ENCODE measurements at places on chromosomes 6 and 20.

GRCh38 chr6:155185544-155185943 lies 78.3 kb upstream of the CLDN20 start:
- no peak for DNase-seq

DNA sequence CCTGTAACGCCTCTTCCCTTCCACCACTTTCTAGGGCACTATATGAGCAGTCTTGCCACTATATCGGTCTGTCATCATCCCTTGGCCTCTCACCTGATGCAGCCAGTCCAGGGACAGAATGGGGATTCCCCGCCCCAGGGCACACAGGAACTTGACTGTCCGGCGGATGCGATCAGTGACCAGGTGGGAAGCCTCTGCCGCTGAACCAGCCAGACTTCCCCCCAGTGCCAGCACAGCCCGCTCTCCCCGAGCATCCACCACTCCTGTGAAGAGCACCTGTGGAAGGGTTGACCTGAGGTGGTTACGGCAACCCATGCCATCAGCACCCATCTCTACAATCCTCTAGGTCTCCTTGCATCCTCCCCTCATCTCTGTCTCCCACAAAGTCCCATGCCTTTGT lies 12.2 kb upstream of the NRM start:
- no peak for DNase-seq

- peak; percentile 91 for DNase-seq
These were observed 59.7 kb downstream of the HIVEP2 start for GRCh38 chr6:142885182-142885867.

- DNase-seq = no peak
These were observed 107.6 kb downstream of the TMEM242 start for GRCh38 chr6:157215717-157216116.

- DNase-seq = no peak
These were observed 19.2 kb upstream of the POLR1H start for GRCh38 chr6:30041821-30042220.

- DNase-seq = no peak
These were observed 89.9 kb downstream of the GPR6 start for GRCh38 chr6:110067837-110068591.

DNA sequence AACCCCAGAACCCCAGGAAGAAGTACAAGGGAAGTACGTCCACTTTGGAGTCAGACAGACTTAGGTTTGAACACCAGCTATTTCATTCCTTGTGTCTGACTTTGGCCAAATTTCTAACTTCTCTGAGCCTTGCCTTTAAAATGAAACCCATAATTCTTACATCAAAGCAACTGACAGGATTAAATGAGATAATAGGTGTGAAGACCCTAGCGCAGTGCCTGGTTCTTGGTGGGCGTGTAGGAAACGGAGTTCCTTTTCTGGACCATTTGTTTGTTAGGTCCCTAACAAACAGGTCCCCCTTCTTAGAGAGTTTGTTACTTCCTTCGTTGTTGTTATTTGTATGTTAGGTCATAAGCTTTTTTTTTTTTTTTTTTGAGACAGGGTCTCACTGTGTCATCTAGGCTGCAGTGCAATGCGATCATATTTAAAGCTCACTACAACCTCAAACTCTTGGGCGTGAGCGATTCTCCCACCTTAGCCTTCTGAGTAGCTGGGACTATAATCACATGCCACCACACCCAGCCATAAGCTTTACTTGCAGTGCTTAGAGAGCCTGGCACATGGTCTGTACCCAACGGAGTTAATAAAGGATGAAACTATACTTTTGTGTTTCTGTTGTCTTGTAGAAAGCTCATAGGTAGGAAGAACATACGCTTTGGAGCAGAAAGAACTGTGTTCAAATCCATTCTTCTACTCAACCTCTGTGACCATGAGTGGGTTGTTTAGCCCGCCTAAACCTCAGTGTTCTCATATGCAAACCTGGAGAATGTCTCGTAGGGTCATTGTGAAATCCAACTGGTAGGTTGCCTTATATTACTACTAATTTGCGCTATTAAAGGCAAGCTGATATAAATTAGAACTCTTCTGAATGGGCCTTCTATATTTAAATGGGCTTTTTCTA lies 21.8 kb upstream of the MROH8 start:
- DNase-seq = no peak

- no peak for DNase-seq
These were observed 11.2 kb upstream of the THBD start for GRCh38 chr20:23060629-23061028.

DNA sequence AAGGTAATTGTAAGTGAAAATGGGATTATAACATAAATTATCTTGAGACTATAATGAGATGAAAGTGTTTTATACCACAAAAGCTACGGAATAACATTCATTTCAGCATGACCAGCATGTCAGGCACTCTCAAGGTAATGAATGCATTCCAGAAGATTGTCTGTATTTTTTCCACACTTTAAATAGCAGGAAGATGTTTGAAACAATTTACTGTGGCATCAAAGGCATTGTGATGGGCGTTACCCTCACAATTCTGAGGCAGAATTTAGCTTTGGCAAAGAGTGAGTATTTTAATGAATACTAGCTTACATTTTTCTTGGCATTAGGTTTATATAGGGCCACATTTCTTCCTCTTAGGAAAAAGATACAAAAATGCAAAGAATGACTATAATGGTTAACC lies 627.2 kb downstream of the BCKDHB start:
- DNase-seq = no peak

DNA sequence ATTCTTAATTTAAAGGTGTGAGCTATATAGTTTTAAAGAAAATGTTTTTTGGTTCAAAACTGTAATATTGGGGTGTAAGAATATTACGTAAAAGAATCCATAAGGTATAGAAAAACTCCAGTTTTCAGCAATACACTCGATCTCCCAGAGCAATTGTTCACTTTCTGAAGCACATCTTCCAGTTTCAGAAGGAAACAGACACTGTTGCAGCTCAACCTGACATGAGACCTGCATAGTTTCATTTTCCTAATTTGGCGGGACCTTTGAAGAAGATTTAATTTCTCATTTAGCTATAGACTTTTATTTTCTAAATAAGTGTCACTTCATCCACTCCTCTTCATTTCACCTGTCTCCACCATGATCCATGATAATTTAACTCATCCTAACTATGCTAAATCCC lies 281.5 kb downstream of the HTR1B start:
- no peak for DNase-seq

GRCh38 chr6:109343518-109343917 lies 38.7 kb downstream of the CD164 start:
- DNase-seq = no peak

DNA sequence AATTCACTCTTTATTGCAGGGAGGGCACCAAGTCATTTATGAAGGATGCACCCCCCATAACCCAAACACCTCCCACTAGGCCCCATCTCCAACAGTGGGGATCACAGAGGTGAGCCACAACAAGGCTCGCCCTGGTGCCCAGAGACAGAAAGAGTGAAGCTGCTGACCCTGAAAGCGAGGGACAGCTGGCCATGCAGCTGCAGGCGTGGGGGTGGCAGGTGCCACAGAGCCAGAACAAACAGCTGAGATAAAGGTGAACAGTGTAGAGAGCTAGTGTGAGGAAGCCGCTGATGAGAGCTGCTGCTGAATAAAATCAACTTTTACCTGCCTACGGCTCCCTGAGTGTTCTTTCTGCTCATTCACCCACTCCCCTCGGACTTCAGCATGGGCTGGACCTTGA lies 18.8 kb upstream of the RGS17 start:
- no peak for DNase-seq

GRCh38 chr6:53335224-53335994 lies 13.3 kb downstream of the ELOVL5 start:
- peak; percentile 89 for DNase-seq

DNA sequence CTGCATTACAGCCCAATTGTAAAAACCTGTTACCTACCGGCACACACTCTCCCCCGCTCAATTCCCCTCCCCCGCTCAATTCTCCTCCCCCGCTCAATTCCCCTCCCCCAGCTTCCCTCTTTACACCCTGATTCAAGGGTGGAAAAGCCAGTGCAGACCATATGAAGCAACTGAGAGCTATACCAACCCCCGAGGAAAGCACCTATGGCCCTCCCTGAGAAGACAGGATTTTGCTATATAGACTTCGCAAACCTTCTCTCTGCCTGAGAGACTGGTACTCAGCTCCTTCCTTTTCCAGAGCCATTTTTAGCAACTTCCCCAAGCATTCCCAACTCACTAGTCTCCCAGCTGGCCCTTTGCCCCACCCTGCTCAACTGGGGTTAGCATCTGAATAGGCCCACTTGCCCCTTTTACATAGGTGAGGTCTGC lies 7.6 kb downstream of the GNAS-AS1 start:
- no peak for DNase-seq

DNA sequence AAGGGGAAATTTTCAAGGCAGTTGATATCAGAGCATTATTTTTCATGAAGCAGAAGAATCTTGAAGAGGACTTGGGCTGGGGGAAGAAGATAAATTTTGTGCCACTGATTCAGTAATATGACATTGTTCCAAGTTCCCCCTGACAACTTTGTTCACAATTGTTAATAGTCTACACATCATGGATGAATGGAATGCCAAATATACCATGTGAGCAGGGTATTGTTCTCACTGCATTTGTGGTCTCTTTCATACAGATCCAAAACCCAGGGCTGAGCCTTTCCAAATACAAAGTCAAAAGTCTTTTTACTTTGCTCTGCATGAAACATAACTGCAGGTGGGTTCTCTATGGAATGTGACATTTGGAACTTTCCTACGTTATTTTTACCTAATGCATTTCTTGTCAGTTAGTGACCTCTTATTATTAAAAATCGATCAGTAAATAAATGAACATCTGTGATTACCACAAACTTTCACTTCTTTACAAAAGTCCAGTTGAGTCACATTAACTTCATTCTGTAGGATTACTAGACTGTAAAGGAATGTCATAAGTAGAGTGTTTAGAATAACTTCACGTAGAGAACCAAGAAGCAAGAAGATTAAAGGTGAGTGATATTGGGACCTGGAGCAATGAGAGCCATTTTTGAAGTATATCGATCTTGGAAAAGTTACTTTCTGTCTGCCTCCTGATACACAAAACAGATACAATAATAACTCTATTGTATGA lies 100.9 kb downstream of the RCAN2 start:
- no peak for DNase-seq

GRCh38 chr20:62148908-62149314 lies 5.3 kb downstream of the SS18L1 start:
- DNase-seq = no peak

DNA sequence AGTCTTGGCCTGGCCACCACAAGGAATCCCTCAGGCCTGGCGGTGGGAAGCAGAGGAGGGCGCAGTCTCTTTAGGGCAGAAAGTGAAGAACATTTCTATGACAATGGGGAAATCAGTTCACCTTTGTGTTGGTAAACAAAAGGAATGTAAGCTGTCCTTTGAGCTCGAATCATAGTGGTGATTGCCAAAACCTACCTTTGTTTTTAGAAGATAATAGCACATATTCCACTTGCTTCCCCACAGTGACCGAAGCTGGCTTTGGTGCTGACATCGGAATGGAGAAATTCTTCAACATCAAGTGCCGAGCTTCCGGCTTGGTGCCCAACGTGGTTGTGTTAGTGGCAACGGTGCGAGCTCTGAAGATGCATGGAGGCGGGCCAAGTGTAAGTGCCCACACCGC lies 144.1 kb downstream of the MTHFD1L start:
- DNase-seq = no peak

DNA sequence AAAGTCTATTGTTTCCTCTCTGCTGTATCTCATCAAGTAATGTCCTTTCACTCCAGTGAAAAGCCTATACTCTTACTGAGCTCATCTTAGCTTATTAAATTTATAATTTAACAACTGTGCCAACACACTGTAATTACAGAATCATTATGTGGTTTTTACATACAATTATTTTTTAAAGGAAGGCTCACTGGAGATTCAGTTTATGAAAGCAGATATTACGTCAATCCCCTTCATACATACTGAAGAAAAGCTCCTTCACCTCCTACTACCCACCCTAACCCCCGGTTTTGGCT lies 28.1 kb downstream of the ARHGAP18 start:
- no peak for DNase-seq

DNA sequence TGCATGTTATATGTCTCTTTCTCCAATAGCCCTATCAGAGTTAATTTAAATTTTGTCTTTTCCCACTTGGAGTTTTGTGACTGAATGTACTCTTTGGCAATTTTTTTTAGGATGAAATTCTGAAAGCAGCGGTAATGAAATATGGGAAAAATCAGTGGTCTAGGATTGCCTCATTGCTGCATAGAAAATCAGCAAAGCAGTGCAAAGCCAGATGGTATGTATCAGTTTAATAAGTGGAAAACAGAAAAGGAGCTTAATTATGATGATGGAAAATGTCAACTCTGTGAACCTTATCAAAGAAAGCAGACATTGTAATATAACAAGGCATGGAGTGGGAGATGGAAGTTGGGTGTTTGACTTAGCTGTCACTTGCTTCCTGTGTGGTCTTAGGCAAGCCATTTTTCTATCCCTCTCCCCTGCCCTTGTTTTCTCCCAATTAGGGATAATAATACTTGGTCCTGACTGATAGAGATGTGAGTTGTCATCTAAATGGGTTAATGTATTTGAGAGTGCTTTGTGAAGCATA lies 2.7 kb downstream of the CDC5L start:
- DNase-seq = no peak

Data from CD4-positive, alpha-beta T cell treated with Interleukin-21 for 1 hour (primary cell).